ENCODE measurements at places on chromosomes 5 and 9.

- no peak for DNase-seq
These were observed 64.2 kb downstream of the SGCD start for GRCh38 chr5:156391139-156391538.

DNA sequence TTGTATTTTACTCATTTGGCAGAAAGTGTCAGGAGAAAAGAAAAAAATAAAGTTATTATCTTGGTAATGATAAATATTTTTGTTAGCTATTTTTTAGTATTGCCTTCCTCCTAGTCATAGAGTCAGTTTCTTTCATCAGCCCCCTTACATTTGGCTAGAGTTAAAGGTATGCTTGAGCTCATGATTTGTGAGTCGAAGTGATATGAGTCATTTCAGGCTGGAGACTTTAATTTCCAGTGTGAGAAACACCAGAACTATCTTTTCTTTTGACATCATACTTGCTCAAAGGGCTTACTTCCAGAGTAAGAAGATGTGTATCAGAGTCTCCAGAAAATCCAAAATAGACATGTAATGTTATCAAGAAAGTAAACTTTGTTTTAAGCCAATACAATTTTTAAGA, 746.7 kb upstream of the TYRP1 start:
- no peak for DNase-seq

DNA sequence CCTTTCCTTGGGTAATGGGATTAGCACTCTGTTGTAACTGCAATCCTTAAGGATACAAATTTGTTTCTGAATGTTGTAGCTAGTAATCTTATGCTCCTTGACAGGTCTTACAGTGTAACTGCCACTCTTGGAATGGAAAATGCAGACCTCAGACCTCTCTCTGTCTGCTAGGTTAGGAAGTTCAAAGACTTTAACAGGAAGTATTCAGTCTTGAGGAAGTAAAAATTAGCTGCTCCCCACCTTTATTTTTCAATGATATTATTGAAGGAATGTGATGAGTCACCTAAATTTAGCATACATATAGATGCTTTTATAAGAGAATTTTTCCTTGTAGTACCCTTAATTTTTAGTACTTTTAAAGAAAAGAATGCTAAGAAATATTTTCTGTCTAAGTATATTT, 71.5 kb downstream of the PAM start:
- DNase-seq: no peak

- no peak for DNase-seq
These were observed 708.6 kb upstream of the WWC1 start for GRCh38 chr5:167582886-167583285.

All from activated CD8-positive, alpha-beta memory T cell treated with anti-CD3 and anti-CD28 coated beads for 4 hours (primary cell).